LHCN-M2 (cell line): ENCODE measurements at places on chromosomes 1 and 21. TPM values are rescaled to one million over a fixed set of nuclear protein-coding genes. Genes with fewer than 3 reads are reported as not detected.

The LAPTM5 gene
- 1.2 and 1.3 TPM in 2 replicates for total RNA-seq

The EPHX1 gene
- 13.3 and 18.0 TPM in 2 replicates for total RNA-seq

The YTHDF2 gene
- total RNA-seq = 53.5 and 66.7 TPM in 2 replicates

GRCh38 chr1:25003457-25004190, 73.5 kb upstream of the RUNX3 start:
- DNase-seq = no peak

DNA sequence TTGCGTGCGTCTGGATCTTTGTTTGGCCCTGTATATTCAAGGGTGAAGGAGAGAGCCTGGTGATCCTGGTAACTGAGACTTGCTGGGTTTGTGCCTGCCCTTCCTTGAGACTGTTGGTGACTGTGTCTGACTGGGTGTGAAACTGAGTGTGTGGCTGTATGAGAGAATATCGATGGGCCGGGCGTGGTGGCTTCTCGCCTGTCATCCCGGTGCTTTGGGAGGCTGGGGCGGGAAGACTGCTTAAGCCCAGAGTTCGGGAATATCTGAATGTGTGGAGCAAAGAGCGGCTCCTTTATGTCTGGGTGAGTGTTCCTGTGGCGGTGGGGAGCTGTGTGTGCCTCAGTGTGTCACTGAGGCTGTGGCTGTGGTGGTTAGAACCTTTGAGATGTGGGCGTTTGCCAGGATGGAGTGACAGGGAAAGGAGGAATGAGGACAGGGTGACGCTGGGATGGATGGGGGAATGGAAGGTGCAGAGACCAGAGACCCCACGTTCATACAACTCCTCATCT, 2.7 kb upstream of the MARCKSL1 start:
- DNase-seq = no peak
